Head of caudate nucleus (tissue), 42 donors: ENCODE measurements at places on chromosomes 11 and 22.
A peak's percentile ranks its signal among the peaks of the same experiment; 100 is the strongest.

DNA sequence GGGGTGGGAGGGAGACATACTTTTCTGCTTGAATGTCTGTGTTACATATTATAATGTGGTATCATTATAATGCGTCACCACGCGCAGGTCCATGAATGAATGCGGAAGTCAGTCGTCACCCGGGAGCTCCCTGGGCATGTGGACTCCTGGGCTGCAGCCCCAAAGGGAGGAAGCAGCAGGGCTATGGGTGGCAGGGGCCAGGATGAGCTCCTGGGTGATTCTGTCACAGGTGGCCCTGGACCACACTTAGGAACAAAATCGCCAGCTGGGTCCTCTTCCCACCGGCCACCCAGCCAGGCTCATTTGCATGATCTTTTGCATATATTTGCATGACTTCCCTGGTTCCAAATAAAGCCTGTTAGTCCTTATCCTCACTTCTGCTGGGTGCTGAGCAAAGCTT, 51.2 kb downstream of the KCNJ4 start:
- no peak for DNase-seq

DNA sequence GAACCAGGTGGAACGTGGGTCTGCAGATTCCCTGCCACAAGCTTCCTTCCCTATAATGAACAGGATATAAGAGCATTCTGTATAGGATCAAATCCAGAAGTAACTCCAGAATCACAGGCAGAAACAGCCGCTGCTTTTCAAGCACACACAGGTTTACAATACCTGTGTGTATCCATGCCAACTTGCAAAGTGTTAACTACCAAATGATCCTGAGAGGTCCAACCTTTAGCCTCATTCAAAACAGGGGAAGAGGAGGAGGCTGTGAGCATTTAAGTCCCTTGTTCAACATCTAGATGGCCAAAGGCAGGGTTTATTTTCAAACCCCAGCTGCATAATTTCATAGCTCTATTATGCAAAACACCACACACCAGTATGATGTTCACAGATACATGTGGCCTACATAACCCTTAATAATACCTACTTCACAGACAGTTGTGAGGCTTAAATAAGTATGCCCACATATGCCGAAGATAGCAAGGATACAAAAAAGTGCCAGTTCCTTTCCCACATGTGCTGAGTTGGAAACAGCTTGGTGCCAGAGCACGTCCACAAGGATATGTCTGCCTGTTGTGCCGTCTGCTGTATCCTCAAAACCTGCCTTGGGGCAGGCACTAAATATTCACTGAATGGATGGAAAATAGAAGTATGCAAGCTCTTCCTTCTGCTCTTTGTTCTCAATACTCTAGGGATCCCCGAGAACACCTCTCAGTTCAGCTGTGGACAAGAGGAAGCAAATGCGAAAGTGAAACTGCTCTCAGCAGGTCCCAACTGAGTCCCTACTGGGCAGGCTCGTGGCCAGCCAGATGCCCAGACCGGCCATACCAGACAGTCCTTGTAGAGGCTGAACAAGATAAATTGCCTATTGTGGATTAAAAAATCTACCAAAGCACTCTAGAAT, 66.8 kb downstream of the LARGE1 start:
- peak; percentile 57 for DNase-seq

DNA sequence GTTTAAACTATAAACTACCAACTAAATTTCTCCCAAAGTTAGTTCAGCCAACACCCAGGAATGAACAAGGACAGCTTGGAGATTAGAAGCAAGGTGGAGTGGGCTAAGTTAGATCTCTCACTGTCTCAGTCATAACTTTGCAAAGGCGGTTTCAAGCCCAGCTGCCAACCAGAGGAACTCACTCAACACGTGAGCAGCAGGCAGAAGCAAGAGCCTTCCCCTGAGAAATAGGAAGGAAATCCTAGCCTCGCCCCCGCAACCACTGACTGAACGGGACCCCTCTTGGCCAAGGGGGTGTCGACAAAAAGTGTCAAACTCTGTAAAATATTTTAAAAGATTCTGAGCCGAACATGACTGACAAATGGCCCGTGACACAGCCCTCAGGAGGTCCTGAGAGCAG, 4.4 kb upstream of the KRTAP5-9 start:
- no peak for DNase-seq

DNA sequence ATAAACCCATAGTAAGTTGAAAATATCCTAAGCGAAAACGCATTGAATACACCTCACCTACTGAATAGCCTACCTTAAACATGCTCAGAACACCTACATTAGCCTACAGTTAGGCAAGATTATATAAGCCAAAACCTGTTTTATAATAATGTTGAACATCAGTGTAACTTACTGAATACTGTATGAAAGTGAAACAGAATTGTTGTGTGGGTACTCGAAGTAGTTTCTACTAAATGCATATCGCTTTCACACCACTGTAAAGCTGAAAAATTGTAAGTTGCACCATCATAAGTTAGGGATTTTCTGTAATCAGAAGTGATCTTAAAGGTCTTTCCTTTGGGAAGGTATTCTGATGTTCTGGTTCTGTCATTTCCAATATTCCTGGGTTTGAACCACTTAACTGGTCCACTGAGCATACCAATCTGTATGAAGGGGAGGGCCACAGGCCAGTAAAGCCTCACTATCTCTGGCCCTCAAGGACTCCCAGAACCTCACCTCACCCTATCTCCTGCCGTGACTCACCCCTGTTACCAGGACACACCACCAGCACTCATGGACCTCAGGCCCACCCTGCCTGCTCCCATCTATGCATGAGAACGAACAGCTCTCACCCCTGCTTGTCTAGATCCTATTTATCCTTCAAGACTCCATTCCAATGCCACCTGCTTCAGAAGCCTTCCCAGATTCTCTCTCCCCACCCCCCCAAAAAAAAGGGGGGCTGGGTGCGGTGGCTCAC, 70.0 kb downstream of the NAT10 start:
- no peak for DNase-seq

DNA sequence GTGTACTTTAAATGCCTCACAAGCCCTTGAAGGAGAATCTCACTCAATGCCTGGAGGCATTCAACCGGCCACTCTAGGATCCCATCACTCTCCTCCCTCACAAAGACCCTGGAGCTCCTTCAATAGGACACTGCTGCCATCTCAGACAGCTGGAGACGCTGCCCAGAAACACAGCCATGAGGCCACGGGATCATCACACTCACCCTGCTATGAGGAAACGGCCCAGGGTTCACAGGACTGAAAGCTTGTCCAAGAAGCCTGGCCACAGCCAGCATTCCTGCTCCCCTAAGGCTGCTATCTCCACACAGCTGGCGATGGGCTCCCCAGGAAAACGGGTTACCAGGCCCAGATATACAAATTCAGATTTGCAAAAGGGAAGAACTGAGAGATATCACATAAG, 13.2 kb downstream of the CARS1 start:
- no peak for DNase-seq

DNA sequence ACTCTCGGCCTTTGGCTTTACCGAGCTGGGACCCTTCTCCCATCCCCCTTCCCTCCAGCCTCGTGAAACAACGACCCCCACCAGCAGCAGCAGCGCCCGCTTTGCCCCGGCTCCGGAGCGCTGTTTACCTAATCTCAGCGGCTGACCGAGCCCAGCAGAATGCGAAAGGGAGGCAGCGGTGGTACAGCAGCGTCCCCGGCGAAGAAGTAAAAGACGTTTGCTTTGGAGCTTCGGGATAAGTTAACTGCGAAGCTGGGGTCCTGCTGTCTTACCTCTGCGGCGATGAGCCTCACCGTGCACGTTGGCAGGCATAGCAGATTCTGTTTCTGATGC, 2.0 kb upstream of the LARGE1 start:
- DNase-seq = peak; percentile 43

DNA sequence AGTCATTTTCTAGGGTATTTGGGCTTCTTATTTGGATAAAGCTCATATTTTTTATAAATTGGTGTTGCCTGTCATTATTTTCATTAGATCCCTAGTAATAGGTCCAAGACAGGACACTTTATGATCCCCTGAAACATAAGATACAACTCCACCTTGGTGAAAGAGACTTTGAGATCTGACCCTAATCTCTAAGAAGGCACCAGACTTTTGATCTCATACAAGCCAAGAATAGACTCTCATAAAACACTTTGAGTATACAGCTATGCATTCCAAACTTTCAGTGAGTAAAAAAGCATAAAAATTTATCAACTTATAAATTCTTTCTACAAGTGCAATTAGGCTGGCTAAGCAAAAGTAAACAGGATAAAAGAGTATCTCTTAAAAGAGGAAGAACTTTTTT, 451.2 kb downstream of the MN1 start:
- DNase-seq = no peak

DNA sequence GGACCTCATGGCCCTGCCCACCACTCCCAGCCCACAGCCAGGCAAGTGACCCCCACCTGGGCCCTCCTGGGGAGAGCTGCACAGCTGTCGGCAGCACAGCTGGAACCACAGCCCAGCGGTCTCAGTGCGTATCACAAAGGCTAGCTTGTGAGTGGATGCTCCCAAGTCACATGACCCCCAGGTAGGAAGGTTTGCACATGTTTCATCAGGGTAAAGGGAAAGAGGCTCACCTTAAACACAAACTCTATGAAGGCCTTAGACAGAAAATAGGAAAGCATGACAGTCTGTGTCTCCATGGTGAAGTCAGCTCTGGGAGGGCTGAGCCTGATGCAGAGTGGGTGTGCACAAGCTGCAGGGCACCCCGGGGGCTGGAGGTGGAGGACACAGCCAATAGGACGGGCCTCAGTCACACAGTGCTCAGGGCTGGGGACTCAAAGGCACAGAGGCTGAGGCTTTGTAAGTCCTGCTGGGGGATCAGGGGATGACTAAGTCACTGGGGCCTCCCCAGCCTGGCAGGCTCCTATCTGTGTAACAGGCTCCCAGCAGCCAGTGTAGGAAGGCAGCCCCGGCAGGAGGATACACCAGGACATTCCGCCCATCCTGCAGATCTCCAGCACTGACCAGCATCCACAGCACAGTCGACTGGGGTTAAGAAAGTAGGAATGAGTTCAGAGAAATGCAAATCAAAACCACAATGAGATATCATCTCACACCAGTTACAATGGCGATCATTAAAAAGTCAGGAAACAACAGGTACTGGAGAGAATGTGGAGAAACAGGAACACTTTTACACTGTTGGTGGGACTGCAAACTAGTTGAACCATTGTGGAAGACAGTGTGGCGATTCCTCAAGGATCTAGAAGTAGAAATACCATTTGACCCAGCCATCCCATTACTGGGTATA, 22.0 kb downstream of the CELSR1 start:
- no peak for DNase-seq

GRCh38 chr11:60797846-60798630, 12.9 kb downstream of the MS4A10 start:
- no peak for DNase-seq

DNA sequence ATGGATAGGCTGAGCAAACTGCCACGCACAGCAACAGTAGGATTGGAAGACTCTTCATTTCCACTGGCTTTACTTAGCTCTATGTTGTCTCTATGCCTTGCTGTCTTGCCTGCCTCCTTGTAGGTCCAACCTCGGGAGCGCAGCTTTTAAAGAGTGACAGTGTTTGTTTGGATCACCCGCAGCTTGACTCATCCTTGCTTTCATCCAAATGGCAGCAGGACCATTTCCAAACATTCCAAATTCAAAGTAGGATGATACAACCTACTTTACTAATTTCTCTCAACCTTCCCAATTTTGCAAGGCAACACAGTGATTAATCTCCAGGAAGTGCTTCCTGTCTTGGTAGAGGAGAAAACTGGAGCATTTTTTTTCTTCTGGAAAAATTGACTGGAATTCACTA, at the start of gene MMP3:
Gene MMP3, minus strand, starts transcription at position 121 of the 400 bp plus-strand sequence. Its CDS starts 63 bp downstream, at position 58.
- no peak for DNase-seq

- no peak for DNase-seq
These were observed 34.4 kb downstream of the TRMU start for GRCh38 chr22:46369716-46370583.

DNA sequence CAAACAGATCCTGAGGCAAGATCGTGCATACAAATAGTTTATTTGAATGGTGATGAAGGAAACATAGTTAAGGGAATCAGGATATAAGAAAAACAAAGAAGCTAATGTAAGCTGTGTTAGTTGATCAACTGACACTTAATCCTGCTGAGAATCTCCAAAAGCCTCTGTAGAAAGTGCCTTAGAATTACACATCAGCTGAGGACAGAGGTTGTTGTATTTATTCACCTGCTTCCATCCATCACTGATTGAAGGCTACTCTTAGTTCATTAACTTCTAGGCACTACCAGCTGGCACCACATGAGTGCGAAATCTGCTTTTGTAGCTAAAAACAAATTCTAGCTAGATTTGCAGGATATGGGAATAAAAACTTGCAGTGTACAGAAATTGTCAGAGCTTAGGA, 1082.0 kb upstream of the CNTN5 start:
- no peak for DNase-seq

GRCh38 chr11:105903113-105903512, 118.9 kb downstream of the MSANTD4 start:
- no peak for DNase-seq

DNA sequence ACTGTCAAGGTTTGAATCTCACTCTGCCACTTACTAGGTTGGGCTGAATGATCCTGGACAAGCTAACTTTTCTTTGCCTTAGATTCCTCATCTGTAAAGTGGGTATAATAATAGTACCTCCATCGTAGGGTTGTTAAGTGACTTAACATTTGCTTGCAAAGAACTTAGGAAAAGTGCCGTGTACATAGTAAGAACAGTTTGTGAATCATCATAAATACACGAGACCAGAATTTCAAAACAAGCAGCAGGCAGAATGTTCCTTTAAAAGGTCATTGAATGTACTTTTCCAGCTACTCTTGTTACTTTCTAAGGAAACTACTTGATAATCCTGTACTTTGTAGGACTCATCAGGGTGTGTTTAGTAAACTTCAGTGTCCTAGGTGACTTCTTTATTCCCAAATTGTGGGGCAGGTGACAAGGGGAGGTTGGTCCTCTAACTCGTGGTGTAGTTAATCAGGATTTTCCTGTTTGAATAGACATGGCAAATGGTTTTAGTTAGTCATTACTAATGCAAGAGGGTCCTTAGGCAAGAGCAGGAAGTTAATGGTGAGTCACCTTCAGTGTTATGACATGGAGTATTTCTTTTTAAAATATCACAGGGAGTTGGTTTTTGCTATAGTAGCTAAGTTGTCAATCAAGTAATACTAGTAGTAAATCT, 67.9 kb downstream of the YAP1 start:
- no peak for DNase-seq

GRCh38 chr22:37608477-37609239, at the start of gene GGA1:
Gene GGA1, plus strand, starts transcription at chr22:37608834. Its CDS starts 27 bp downstream, at chr22:37608861.
- peak; percentile 95 for DNase-seq

- DNase-seq = no peak
These were observed 2.9 kb upstream of the CECR2 start for GRCh38 chr22:17366329-17366728.

- DNase-seq = no peak
These were observed 92.3 kb upstream of the SLC25A18 start for GRCh38 chr22:17470880-17471500.

- no peak for DNase-seq
These were observed 189.5 kb downstream of the DDX10 start for GRCh38 chr11:108854346-108854745.

DNA sequence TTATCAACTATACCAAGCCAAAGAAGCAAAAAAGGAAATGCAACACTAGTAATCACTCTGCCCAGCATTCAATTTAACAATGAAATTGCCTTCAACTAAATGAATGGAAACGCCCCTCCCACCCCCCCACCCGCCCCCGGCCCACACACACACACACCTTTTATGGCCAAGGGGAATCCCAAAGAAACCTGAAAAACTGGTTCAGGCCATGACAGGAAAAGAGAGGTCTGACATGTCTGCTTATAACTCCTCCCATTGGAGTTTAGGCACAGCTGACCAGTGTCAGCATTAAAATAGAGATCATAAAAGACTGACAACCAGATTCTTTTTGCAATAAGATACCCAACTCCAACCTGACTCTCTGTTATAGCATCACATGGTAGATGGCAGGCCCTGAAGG, 42.6 kb downstream of the ACER3 start:
- DNase-seq = no peak
